ENCODE measurements at places on chromosomes 2 and 18.

- DNase-seq: no peak
Measured at GRCh38 chr2:75390169-75390568, 170.6 kb downstream of the EVA1A start.

- DNase-seq: no peak
Measured at GRCh38 chr2:112755444-112755843, 9.0 kb downstream of the CKAP2L start.

DNA sequence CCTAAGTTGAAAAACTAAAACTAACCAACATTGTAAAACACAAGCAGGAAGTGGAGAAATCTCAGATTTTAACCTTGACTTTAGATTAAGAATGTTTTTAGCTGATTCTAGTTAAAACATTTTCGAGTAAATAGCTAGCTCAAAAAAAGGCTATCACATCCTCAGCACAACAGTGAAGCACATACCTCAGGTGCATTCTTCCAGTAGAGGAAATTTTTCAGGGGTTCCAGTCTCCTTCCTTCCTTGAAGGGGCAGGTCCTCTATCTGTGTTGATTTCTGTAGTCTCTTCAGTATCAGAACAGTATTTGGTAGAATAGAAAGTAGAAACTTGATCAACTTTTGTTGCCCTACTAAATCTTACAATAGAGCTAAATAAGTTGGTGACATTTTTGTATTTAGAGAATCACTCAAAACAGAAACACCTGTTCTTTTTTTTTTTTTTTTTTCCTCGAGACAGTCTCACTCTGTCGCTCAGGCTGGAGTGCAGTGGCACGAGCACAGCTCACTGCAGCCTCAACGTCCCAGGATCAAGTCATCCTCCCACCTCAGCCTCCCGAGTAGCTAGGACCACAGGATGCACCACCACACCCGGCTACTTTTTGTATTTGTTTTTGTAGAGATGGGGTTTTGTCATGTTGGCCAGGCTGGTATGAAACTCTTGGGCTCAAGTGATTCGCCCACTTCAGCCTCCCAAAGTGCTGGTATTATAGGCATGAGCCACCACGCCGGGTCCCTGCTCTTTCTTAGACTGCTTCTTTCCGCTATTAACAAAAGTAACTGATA, 6.9 kb upstream of the GPR155 start:
- no peak for DNase-seq

- no peak for DNase-seq
Measured at GRCh38 chr2:8514274-8514662, 167.6 kb upstream of the ID2 start.

DNA sequence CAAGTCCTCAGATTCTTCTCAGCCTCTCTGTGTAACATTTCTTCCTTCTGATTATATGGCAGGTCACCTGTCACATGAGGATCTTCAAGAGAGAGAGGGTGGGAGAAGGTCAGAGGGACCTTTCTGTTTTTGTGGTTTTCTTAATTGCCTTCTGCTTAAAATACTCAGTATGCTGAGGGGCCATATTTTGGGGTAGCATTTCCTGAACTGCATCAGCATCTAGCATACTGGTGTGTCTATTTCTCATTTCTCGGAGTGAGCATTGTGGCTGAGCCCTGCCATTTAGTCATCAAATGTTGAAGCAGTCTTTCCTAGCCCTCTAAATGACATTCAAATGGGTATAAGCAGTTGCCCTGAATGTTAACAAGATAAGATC, 162.7 kb downstream of the MYO3B start:
- DNase-seq: no peak

GRCh38 chr2:240143276-240143675, 2.8 kb upstream of the OTOS start:
- no peak for DNase-seq

GRCh38 chr2:216696321-216696720, 972 bp upstream of the IGFBP5 start:
- no peak for DNase-seq

GRCh38 chr18:56645415-56646016, 5.6 kb upstream of the WDR7 start:
- no peak for DNase-seq

DNA sequence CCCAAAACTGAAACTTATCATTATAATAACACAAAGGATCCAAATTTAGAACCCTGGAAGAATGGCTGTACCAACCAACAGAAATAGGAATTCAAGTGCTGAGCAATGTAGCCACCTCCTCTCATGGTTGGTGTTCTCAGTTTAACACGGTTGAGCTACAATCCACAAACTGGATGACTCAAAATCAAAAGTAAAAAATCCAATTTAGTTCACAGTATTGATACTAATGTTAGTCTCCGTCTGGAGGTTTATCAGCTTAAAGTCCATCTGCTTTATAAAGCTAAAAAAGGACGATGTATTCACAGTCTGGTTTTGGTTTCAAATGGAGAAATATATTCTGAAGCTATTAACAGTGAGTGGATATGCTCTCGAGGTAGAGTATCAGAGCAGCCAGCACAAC, 40.5 kb downstream of the CNTNAP5 start:
- DNase-seq: no peak

- no peak for DNase-seq
Measured at GRCh38 chr2:121903037-121903689, 147.7 kb downstream of the TSN start.

DNA sequence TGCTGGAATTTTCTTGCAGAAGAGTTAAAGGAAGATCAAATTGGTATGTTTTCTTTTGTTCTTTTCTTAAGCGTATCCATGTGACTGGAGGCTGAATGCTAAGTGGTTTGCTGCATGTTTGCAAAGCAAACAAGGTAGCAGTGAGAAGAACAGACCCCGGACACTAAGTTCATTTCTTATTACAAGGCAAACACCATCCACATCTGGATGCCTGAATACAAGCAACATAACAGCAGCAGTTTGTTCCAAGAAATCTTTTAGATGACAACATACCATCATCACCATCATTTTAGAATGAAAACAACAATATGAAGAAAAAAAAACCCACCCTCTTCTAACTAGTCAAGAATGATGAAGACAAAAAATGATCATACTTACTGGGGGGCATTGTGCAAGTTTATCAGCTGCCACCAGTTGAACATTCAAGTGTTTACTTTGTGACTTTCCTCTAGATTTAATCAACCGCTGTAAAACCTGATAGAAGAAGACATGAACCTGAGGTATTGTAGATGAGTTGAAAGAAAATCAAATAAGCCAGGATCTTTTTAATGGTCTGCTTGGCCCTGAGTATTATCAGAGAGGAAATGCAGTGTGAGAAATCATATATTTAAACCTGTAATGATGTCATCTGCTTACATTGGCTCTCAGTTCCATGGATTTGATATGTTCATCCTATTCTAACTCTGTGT, 25.0 kb upstream of the ARL5A start:
- DNase-seq: no peak

GRCh38 chr2:85999061-85999831, 106.4 kb downstream of the POLR1A start:
- DNase-seq: no peak

GRCh38 chr2:174572556-174572955, 25.0 kb downstream of the WIPF1 start:
- no peak for DNase-seq

GRCh38 chr2:33126552-33126951, 179.8 kb downstream of the LTBP1 start:
- DNase-seq: no peak

DNA sequence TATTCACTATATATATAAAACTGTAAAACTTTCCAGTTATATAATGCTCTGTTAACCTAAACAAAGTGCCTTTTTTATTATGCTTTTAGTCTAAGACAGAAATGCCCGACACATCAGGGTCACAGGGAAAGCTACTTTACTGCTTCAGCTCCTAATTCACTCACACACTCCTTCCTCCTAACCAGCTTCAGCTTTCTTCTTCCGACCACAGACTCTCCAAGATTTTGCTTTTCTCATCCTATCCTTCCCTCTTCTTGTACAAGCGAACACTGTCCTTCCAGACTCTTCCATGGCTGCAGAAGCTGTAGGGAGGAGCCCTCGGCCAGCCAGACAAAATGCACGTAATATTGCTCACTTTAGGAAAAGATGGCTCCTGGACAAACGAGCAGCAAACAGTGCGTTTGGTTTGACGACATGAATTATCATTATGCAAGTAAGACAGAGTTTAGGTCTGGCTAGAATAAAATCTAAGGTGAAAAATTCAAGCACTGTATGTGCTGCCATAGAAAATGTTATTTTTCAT, 47.5 kb upstream of the HNRNPA3 start:
- no peak for DNase-seq

GRCh38 chr2:204370172-204370718, 175.0 kb upstream of the PARD3B start:
- DNase-seq: no peak

DNA sequence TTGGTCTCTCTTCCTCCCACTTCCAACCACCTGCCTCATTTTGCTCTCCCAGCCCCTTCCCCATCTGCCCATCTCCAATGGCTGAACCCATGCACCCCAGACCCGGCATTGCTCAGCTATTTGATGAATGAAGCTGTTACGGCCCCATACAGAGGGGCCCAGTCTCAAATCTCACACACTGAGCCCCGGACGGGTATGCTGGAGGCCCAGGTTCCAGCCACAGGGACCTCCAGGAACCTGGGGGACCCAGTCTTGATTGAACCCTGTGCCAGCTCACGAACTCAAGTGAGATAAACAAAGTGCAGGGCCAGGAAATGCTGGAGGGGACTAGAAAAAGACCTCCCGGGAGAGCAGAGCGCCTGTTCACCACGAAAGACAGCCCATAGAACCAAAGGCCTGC, 63.4 kb upstream of the TEX51 start:
- no peak for DNase-seq

GRCh38 chr2:238700117-238700457, 147.8 kb upstream of the TWIST2 start:
- DNase-seq: no peak

GRCh38 chr18:11976315-11977152, 4.8 kb upstream of the IMPA2 start:
- DNase-seq: no peak

DNA sequence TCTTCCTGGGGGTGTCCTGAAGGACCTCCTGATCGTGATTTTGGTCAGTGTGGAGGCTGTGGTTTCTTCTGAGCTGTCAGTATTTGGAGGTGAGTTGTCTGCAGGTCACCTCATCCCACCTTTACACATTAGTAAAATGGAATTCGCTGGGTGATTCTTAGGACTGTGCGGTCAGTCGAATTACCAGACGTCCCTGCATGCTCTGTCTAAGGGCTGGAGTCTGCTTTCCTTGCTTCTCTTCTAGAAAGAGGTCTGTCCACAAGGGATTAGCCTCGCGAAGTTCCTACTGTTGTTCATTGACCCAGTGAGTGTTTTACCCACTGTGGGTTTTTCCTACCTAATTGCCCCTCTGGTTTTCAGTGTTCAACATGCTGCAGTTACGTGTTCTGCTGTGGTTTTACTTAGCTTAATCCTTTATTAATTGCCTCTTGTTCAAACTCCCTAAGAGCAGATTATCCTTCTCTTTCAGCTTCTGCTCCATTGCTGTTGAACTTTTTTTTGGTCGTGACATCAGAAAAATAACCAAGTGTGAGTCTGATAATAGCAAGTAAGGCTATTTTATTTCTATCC, 183.4 kb downstream of the NEDD4L start:
- DNase-seq: peak; percentile 86

DNA sequence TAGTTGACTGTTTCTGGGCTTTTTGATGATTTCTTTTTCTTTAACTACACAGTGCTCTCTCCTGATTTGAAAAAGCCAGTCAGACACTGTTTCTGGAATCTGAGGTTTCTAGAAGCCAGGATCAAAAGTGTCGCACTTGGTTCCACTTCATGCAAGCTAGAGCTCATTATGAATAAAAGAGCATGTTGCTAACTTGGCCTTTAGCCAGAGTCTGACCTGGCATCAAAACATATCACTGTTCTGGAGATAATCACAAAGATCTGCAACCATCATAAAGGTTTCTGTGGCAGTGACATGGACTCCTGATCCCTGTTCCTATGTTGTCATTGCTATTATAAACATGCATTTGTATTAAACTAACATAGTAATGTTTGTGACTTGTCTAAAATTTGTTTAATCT, 76.1 kb upstream of the MAPRE2 start:
- no peak for DNase-seq

DNA sequence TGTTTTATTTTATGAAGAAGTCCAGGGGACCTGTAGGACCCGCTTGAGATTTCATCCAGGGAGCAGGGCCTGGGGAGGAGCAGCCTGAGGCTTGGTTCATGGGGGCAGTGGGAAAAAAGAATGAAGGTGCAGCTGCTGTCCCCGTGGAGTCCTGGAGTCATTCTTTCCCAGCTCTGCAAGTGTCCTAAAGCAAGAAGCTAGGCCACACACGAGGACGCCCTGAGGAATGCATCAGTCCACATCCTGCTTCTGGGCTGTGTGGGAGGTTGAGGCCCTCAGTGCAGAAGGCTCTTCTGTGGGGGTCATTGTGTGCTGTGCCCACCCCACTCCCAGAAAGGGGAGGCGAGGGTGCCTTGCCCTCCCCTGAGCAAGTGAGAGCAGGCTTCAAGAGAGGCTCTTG, 179.9 kb upstream of the HS6ST1 start:
- DNase-seq: no peak

DNA sequence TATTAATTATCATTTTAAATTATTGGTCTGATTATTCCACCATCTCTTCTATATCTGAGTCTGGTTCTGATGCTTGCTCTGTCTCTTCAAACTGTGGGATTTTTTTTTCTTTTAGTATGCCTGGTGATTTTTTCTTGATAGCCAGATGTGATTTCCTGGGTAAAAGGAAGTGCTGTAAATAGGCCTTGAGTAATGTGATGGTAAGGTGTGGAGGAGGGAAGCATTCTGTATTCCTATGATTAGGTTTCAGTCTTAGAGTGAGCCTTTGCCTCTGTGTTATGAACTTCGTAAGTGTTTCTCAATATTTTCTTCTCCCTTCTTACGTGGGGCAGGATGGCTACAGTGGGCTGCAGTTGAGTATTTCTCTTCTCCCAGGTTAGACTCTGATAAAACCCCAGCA, 103.0 kb downstream of the EHBP1 start:
- no peak for DNase-seq

- no peak for DNase-seq
Measured at GRCh38 chr18:53375621-53376020, 848.8 kb downstream of the MBD2 start.

DNA sequence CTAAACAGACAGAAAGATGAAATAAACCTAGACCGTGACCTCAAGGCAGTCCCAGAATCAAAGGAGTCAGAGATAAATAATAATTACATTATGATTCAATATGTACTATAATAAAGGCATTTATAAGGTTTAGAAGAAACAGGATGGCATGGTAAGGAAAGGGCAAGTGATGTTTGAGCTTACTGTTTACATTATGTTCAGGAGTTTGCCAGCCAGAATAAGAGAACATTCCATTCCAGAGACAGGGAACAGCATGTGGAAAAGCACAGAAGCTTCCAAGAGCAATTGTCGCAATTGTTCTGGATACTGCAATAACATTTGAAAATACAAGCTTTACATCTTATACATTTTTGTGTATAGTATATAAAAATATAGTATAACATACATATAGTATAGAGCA, 50.0 kb upstream of the FRZB start:
- no peak for DNase-seq

- no peak for DNase-seq
Measured at GRCh38 chr2:167817908-167818307, 429.5 kb downstream of the STK39 start.

Measured in D721Med (cell line).